Activated naive CD4-positive, alpha-beta T cell treated with anti-CD3 and anti-CD28 coated beads for 36 hours (primary cell): ENCODE measurements at places on chromosomes 16 and 17. TPM values are rescaled to one million over a fixed set of nuclear protein-coding genes. Genes with fewer than 3 reads are reported as not detected.

The XPO6 gene
- 229 TPM for total RNA-seq

The KRT27 gene
- total RNA-seq: not detected

The CDH11 gene
- not detected for total RNA-seq

The KCNH6 gene
- not detected for total RNA-seq

The TMC5 gene
- not detected for total RNA-seq

The TNFSF13 gene
- 2.1 TPM for total RNA-seq

The TUBG2 gene
- total RNA-seq: 9.9 TPM

The CCL7 gene
- total RNA-seq: not detected

The ZNF624 gene
- total RNA-seq: 3.9 TPM

The TBC1D3G gene
- not detected for total RNA-seq

The KREMEN2 gene
- total RNA-seq: not detected
